ENCODE measurements at places on chromosomes 7 and 10.

- DNase-seq = no peak
Measured at GRCh38 chr10:21314111-21314626, 211.3 kb downstream of the SKIDA1 start.

- no peak for DNase-seq
Measured at GRCh38 chr10:96756111-96756903, 36.0 kb upstream of the PIK3AP1 start.

DNA sequence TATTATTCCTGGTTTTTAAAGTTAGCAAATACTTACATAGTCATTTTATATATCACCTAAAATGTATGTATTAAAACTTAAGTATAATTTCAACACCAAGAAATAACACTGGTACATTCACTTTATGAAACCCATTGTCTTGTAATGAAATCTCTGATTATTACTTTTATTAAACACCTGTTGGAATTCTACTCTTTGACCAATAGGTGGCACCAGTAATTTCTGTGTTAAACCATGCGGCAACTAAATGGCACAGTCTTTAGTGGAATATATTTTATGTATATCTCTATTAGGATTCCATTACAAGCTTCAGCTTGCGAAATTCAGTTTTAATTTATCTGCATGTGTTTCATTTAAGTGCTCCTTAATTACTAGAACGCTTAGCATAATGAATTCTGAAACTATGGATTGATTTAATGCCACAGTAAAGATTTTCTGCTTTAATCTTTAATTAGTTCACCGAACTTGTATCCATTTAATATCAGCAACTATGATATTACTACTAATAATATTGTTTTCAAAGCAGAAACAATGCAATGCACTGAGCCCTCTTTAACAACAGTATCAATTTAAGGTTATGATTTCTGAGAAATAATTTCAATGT is 181.3 kb downstream of the MAGI2 start:
- DNase-seq = peak; percentile 83

DNA sequence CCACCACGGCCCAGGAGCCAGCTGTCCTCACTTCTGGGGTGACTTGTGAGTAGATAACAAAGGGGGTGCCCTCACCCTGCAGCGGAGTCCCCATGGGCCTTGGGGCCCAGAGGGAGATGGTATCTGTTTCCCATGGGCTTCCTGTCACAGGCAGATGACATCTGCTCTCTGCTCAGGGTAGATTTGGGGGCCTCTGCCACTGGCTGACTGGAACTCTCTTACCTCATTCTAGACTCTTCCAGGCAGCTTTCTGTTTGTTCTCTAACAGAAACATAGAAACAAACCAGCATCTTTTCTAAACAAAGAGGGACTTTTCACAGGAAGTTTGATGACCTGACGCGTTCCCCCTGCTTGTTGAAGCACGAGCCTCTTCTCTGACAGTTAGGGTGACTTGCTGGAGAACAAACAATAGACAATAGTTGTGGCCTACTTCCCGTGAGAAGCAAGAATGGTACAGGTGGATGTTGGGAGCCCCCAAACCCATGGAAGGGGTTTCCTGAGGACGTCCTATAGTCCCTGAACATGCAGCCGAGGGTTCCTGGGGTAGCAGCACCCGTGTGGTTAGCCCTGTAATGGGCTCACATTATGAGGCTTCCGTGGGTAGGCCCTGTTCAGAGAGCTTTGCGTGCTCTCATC is 61.6 kb downstream of the GRK5 start:
- DNase-seq = peak; percentile 18

DNA sequence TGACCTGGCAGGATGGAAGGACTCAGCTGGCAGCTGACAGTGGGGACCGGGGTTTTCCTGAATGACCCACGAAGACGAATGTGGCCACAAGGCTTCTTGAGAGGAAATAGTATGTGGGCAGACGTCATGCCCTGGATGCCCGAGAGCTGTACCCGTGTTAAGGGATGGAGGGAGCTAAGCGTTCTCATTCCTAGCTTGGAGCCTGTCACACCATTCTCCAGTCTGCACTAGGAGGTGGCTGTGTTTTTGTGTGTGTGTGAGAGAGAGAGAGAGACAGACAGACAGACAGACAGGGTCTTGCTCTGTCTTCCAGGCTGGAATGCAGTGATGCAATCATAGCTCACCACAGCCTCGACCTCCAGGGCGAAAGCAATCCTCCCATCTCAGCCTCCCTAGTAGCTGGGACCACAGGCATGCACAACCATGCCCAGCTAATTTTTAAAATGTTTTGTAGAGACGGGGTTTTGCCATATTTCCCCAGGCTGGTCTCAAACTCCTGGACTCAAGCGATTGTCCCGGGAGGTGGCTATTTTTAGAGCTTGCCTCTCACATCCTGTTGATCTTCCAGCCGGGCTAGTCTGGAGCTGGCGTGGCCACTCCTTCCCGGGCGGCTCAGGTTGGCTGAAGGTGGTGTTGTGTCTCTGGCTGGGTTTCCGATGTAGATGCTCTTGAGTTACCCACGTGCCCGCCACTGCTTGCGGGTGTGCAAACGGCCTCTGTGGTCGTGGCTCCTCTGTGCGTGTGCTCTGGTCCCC is 2.1 kb downstream of the AMZ1 start:
- DNase-seq = peak; percentile 51

- no peak for DNase-seq
Measured at GRCh38 chr7:104961821-104962220, 52.2 kb upstream of the KMT2E start.

- no peak for DNase-seq
Measured at GRCh38 chr7:1076184-1077072, 11.5 kb upstream of the GPER1 start.

DNA sequence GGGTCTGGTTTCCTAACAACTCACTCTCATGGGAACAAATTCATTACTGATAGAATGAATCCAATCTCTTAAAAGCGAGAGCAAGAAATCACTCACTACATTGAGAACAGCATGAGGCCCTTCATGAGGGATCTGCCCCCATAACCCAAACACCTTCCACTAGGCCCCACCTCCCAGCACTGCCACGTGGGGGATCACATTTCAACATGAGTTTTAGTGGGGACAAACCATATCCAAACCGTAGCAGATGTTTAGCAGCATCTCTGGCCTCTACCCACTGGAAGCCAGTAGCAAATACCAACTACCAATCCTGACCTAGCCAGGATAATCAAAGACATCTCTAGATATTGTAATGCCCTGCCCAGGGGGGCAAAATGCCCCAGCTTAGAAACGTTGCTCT is 243.9 kb downstream of the ARHGAP21 start:
- no peak for DNase-seq

GRCh38 chr7:32273297-32273696 is 203.1 kb upstream of the PDE1C start:
- DNase-seq = no peak

DNA sequence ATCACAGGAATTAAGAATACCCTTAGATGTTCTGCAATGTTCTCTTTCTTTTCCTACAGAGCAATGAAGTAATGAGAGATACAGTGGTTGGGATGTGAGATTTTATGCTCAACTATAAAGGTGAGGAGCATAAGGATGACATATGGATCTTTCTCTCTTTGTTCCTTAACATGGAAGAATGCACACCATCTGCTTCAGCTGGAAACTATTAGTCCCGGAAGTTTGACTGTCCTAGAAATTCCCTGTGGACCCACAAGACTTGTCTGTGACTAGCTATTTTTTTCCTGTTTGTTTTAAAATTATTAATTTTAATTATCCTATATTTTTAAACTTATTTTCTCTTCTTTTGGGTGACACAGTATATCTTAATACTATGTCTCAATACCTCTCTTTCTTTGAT is 80.2 kb downstream of the DKK1 start:
- no peak for DNase-seq

DNA sequence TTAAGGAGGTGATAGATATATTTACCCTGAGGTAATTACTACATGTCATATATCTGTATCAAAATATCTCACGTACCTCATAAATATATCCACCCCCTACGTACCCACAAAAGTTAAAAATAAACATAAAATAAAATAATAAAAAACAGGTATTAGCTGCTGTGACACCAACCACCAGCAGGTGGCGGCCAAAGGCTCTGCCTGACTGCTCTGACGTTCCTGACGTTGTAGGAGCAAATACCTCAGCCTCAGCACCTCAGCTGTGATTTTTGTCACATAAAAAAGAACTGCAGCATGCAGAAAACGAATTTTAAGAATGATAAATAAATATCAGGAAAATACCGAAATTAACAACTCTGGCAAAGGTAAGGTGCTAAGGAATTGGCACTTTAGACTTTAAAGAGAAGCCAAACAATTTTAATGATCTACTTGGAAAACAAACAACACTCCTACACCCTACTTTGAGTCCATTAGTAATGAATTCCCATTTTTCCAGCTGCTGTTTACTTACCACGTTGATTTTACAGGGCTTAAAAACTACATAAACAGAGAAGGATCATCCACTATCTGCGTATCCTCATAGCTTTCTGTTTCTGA is 125.4 kb upstream of the TARP start:
- DNase-seq = peak; percentile 76

DNA sequence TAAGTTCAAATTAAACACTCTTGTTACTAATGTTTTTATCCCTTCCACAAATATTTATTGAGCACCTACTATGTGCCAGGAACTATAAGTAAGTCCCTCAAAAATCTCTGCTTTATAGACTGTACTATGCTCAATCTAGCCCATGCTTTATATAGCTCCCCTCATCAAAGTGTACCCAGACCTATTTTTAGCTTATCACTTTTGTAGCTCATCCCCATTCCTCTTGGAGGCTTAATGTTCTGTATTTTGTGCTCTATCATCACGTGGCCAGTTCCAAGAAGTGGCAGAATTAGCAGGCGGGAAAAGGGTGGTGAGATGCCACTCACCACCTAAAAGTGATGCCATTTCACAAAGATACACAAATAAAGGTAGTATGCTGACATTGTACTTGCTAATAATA is 138.1 kb upstream of the BET1 start:
- no peak for DNase-seq

DNA sequence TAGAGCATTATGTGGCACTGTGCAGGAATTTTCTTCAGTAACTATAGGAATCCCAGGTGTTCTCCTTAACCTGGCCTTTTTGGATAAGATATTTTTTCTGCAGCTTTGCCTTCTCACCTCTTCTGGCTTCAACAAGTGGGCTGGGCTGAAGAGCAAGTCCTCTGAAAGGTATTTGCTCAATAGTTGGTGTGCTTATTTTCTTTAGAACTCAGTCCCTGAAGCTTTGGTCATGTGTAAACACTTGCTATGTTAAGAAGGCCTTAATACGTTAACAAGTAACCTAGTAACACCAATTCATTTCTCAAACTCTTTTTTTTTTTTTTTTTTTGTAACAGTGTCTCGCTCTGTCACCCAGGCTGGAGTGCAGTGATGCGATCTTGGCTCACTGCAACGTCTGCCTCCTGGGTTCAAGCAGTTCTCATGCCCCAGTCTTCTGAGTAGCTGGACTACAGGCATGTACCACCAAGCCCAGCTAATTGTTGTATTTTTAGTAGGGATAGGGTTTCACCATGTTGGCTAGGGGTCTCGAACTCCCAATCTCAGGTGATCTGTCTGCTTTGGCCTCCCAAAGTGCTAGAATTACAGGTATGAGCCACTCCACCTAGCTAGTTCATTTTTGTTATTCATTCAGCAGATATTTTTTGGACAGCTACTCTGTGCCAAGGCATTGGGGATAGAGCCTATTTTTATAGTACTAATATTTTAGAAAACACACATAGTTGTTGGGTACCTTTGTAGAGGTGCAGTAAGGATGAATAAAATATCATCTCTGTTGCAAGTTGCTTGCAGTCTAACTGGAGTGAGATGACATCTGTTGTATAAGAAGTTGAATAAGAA is 164.6 kb downstream of the SND1 start:
- peak; percentile 67 for DNase-seq

- no peak for DNase-seq
Measured at GRCh38 chr10:128855618-128856428, 611.2 kb upstream of the MGMT start.
